Left renal cortex interstitium (tissue), 4 donors: ENCODE measurements at places on chromosomes 1 and 21.
A peak's percentile ranks its signal among the peaks of the same experiment; 100 is the strongest.

- no peak for DNase-seq
Observed at GRCh38 chr1:176961678-176962077, 202.8 kb downstream of the ASTN1 start.

DNA sequence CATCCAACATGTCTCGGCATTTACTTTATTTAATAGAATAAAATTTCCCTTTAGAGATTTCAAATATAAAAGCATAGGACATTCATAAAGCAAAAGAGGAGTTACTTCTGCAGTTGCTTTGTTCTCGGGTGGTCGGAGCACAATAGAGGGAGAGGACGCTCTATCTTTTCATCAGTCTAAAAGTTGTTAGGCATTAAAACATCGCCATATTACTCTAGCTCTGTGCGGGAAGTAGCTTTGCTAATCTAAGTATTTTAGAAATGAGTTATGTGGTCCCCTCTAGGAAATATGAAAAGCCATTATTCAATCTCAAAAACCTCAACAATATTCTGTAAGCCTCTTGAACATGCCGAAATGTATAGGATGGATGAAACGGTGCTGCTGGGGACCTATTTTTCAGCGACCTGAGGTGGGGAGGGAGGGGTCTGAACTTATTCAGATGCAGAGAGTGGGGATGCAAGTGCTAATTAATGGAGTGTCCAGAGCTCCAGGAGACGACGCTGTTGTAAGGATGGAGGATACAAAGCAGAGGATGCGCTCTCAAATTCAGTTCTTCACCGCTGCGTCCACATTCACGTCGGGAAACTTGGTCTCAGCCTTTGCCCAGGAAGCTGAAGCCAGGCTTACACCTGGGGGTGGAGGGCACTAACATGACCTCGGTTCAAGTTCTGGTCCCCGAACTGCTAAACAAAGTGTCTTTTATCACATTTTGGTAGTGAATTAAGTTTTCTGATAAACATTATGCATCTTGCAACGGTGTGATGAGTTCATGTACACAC, 6.3 kb downstream of the CDKN2C start:
- no peak for DNase-seq

- DNase-seq, result no peak
Observed at GRCh38 chr1:169099561-169099960, 6.9 kb upstream of the ATP1B1 start.

GRCh38 chr1:15051882-15052528, 101.5 kb upstream of the TMEM51 start:
- DNase-seq, result no peak

- DNase-seq, result no peak
Observed at GRCh38 chr21:32537569-32537881, 47.8 kb downstream of the TCP10L start.

DNA sequence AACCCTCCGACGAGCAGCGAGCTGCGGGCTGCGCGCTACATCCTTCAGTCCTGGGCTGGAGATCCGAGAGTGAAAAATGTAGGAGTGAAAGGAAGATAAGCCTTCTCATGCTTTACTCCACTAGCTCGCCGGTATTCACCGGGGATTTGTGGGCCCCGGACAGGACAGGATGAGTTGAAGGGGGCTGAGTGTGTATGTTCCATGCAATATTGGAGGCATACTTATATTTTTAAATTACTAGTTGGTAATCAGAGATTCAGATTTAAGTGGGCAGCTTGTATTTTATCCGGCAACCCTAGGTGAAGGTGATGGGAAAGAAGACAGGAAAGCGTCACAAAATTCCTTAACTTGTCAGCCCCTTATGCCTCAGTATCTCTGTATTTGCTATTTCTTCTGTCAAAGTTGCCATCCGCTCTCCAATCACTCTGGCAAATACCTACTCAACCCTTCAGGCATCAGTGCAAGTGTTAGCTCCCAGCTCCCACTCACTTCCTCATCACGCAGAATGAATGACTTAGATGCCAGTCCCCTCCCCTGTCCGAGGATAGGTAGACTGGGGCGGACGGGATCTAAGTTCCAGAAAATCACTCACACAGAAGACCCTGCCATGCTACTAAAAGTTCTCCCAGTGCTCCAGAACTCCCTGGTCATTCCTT, 503 bp upstream of the PIGM start:
- DNase-seq, result no peak

GRCh38 chr1:20351911-20352701, 61.4 kb downstream of the VWA5B1 start:
- DNase-seq, result no peak

DNA sequence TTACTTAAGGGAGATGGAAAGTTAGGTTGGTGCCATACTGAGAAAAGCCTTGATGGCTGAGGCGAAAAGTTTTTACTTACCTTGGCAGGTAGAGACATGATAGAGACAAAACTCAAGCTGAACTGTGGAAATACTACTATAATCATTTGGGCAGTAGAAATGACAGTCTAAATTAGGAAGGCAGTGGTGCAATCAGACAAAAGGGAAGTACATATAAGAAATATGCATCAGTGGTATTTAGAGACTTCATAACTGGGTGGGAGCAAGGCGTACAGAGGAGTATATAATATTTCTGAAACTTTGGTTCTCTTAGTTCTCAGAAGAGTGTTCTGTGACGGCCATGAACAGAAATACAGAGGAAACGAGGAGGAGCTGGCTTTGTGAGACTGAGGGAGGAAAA, 2.4 kb upstream of the CEP350 start:
- no peak for DNase-seq

- no peak for DNase-seq
Observed at GRCh38 chr1:82154219-82154970, 353.7 kb downstream of the ADGRL2 start.

DNA sequence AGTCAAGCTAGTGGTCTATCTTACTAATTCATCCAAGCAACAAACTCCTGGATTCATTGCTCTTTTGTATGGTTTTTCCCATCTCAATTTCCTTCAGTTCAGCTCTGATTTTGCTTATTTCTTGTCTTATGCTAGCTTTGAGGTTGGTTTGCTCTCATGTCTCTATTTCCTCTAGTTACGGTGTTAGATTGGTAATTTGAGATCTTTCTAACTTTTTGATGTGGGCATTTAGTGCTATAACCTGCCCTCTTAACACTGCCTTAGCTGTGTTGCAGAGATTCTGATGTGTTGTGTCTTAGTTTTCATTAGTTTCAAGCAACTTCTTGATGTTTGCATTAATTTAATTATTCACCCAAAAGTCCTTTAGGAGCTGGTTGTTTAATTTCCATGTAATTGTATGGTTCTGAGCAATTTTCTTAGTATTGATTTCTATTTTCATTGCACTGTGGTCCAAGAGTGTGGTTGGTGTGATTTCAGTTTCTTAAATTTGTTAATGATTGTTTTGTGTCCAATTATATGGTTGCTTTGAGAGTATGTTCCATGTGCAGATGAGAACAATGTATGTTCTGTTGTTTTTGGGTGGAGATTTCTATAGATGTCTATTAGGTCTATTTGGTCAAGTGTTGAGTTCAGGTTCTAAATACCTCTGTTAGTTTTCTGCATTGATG, 154.6 kb downstream of the PLPPR5 start:
- no peak for DNase-seq

DNA sequence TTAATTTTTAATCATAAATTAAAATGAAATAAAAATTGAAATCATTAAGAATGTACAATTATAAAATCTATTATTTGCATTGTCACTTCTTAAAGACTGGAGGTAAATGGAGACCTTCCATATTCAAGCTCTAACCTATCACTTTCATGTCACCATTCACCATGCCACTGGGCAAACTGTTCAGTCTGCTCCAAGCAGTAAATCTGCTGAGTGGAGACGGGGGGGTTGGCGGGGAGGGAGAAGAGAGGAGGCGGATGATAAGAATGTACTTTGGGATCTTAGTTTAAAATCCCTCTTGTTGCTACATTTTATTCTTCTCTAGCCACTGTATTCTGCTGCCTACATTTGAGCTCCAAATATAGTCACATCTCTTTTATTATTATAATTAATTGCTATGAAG, 365.9 kb upstream of the NFIA start:
- no peak for DNase-seq

GRCh38 chr1:51325878-51326755, 4.2 kb downstream of the TTC39A start:
- DNase-seq, result no peak

DNA sequence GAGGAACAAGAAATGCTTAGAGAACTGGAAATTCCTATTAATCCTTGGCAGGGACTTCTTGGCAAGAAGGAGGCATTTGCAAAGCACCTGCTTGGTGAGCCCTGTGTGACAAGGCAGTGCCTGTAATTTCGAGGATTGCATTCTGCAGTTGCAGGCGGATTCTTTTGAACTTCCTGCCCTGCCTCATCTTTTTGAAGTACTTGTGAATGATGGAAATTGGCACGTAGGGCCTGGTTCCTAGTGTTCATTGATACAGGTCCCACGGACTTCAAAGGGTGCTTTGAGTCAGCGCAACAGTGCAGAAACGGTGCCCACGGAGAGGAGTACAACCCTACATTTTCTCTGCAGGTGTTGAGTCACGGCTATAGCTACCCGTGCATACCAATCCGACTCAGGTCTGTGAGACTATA, 6.4 kb downstream of the HUNK start:
- no peak for DNase-seq

DNA sequence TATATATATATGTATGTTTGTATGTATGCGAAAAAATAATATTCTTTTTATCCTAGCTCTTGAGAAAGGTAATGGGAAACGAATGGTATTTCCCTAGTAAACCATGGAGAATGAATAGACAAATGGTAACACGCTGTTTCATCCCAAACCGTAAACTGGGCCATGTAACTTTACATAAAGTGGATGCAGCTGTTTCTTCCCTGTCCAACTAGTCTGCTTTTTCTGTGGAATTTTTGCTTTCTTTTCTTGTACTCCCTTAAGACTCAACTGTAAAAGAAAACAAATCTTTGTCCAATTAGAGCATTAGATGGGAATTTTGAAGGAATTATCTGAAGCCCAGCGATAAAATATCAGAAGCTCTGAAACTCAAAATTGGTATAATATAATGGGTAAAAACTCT, 198.1 kb downstream of the NFIA start:
- no peak for DNase-seq

GRCh38 chr1:166378805-166379204, 212.0 kb upstream of the FAM78B start:
- peak; percentile 2 for DNase-seq

GRCh38 chr1:82927753-82928152, 1071.2 kb downstream of the TTLL7 start:
- DNase-seq, result peak; percentile 41

- DNase-seq, result no peak
Observed at GRCh38 chr1:34477632-34478141, 277.2 kb upstream of the GJB5 start.

- DNase-seq, result peak; percentile 41
Observed at GRCh38 chr1:74504125-74504932, 8.1 kb downstream of the LRRC53 start.

- no peak for DNase-seq
Observed at GRCh38 chr1:192807211-192808162, 1.4 kb upstream of the RGS2 start.

- DNase-seq, result no peak
Observed at GRCh38 chr1:204461331-204462228, 33.0 kb downstream of the PIK3C2B start.

GRCh38 chr1:66464802-66465201, 69.2 kb upstream of the SGIP1 start:
- no peak for DNase-seq

- no peak for DNase-seq
Observed at GRCh38 chr1:1671365-1672119, 12.7 kb upstream of the CDK11B start.

GRCh38 chr1:240029418-240029817, 62.3 kb upstream of the FMN2 start:
- no peak for DNase-seq

DNA sequence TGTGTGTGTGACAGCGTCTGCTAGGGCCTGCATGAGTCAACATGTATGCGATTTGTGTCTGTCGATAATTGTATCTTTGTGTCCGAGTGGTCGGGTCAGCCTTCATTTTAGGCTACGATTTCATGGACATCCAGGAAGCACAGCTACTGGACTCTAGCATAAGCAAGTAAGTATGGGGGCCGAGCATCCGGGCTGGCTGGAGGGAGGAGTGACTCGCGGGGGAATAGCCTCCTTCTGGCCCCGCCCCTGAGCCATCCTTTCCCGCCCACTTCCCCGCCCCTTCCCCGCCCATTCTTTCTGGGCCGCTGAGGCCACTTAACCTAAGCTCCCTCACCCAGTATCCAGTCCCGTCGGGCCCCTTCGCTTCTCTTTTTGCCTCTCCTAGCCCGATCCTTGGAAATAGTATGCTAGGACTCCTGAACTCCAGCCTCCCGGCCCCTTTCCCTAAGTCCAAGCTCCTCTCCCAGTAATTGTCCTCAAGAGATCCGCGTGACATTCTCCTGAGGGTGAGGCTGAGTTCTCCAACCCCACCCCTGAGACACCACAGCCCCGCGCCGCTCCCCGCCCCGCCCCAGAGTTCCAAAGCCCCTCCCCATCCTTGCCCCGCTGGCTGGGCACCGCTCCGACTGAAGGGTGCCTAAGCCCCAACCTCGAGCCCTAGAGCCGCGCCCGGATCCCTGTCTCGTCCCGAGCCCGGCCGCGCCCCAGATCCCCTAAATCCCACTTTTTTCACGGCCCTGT, 1.2 kb downstream of the MAP3K6 start:
- DNase-seq, result peak; percentile 80

- DNase-seq, result no peak
Observed at GRCh38 chr1:18324246-18324645, 156.5 kb upstream of the KLHDC7A start.

- no peak for DNase-seq
Observed at GRCh38 chr21:37181059-37181458, 86.1 kb downstream of the VPS26C start.

- no peak for DNase-seq
Observed at GRCh38 chr1:17615157-17615556, 75.7 kb downstream of the ARHGEF10L start.

DNA sequence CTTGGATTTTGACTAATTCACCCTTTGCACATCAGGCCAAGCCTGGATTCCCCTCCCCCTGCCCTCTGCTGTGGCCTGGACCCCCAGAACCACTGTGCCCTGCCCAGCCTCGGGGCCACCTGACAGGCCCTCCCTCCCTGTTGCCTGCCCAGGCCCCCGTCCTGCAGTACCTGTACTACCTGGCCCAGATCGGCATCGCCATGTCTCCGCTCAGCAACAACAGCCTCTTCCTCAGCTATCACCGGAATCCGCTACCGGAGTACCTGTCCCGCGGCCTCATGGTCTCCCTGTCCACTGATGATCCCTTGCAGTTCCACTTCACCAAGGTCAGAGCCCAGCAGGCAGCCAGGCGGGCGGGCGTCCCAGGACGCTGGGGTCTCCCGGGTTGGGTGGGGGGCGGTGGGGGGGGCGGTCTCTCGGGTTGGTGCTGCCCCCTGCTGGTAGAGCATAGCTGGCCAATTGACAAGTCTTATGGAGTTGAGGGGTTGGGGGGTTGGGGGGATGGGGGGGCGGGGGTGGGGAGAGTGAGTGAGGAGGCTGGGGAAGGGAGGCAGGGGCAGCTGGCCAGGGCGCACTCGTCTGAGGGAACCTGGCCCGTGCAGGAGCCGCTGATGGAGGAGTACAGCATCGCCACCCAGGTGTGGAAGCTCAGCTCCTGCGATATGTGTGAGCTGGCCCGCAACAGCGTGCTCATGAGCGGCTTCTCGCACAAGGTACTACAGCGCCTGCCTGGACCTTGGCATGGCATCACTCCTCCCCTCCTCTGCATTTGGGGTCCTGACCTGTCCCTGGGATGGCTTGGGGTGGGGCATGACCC, 10.7 kb downstream of the AMPD2 start:
- DNase-seq, result no peak

GRCh38 chr1:21216835-21217811, 40.4 kb upstream of the EIF4G3 start:
- DNase-seq, result no peak
